Tongue (tissue), 3 donors: ENCODE measurements at places on chromosomes 4 and X. TPM values are rescaled to one million over a fixed set of nuclear protein-coding genes. Genes with fewer than 3 reads are reported as not detected.

Gene FOXO4
- 19.5 TPM for total RNA-seq

Gene CCDC158
- 0.51 TPM for total RNA-seq

Gene TAF7L
- total RNA-seq: 0.82 TPM

Gene PPARGC1A
- 112 TPM for total RNA-seq

Gene SPOCK3
- total RNA-seq: 3.6 TPM

Gene ATP2B3
- 0.41 TPM for total RNA-seq

Gene GRPR
- total RNA-seq: 1.4 TPM

Gene KLHL4
- total RNA-seq: 3.9 TPM

Gene ERAS
- not detected for total RNA-seq

Gene GUCY1A1
- 47.1 TPM for total RNA-seq

Gene NPFFR2
- not detected for total RNA-seq

Gene PRSS12
- 24.0 TPM for total RNA-seq

Gene RNF128
- total RNA-seq: 4.4 TPM

DNA sequence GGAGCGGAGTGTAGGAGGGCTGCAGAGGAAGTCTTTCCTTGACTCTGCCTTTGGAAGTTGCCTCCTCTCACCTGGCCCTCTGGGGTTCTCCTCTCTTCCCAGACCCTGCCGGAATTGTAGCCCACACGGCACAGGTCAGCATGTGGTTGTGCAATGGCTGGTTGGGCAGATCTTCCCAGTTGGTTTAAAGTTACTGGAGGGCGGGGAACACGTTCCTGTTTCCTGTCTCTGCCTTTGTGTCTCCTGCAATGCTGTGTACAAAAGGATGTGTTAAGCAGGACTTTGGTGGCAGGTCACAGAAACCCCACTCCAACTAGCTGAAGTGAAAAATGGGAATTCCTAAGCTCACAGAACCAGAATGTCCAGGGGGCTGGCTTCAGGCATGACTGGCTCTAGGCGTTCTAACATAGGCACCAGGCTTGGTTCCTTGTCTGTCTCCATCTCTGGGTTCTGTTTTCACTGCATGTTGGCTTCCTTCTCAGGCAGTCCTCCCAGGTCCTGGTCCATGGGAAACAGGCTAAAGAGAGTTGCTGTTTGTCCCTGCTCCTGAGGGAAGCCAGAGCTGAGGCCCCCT lies 19.9 kb downstream of the SORCS2 start:
- DNase-seq: no peak

DNA sequence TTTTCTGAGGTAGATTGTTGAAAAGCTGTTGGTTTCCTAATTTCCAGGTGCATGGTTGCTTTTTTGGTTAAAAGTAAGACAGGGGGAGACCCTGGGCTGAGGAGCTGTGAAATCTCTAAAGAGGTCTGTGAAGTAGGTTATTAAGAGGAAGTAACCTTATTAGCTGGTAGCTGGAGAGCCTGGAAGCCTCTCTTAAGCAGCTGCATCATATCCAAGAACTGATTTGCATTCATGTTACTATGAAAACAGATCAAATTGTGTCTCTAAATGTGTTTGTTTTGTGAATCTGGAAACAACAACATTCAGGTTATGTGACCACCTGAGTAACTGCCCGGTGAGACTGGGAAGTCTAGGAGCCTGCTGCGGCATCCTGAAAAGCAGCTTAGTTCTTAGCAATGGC lies 54.1 kb downstream of the ARHGAP10 start:
- DNase-seq: peak; percentile 50

DNA sequence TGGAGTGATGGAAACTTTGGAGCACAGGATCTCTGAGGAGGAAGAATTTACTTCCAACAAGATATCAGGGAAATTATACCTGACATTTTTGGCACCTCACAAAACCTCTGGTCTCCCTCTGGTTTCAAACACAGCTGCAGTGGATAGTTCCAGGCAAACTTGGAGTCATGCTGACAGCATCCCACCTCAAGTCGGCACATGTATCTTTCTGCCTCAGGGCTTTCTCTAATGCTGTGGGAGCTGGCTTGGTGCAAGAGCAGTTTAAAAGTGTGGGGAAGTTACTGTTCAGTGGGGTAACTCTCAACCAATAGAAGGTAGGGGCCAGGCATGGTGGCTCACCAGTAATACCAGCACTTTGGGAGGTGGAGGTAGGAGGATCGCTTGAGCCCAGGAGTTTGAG lies 207.1 kb upstream of the NHS start:
- peak; percentile 26 for DNase-seq

- peak; percentile 29 for DNase-seq
Observed at GRCh38 chr4:4182835-4183568, 43.7 kb downstream of the OTOP1 start.

DNA sequence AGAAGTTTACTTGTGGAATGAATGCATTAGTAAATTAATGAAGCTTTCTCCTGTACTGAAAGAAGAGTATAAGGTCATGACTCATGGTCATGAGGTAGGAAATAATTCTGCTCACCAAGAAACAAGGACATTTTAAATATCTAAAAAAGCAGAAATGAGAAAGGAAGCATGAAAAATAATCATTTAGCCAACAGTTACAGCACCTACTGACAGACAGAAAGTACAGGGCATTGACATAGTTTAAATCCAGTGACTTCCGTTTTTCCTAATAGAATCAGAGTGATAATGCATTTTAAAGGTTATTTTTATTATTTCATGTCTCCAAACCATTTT lies 30.5 kb upstream of the ACSL1 start:
- DNase-seq: no peak

GRCh38 chrX:1025413-1025812 lies 187.0 kb downstream of the CRLF2 start:
- no peak for DNase-seq

DNA sequence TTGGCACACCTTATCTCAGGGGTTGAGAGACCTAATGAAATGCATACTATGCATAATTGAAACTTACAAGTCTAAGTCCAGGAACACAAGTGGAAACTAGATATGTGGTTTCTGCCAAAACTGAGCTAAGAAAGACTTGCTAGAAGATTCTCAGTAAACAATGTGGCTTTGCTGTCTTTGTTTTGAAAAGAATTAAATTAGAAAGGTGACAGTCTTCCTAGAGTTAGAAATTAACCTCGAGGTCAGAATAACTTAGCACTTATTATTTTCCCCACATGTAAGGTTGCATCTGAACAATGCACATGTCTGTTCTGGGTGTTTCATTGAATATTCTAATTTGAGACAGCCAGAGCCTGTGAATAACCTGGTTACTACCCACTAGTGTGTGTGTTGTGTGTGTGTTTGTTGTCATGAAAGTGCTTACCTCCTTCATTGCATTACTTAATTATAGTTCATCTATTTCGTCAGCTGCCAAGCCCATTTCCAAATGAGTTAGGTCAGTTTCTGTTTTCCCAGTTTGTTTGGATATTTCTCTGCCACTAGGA lies 1.5 kb downstream of the EREG start:
- no peak for DNase-seq

GRCh38 chr4:37223732-37224131 lies 20.8 kb upstream of the NWD2 start:
- DNase-seq: no peak

GRCh38 chrX:117936118-117936517 lies 180.5 kb downstream of the KLHL13 start:
- DNase-seq: no peak

GRCh38 chr4:8396762-8397406 lies 43.6 kb downstream of the ACOX3 start:
- no peak for DNase-seq

GRCh38 chr4:7254736-7255487 lies 62.6 kb downstream of the SORCS2 start:
- DNase-seq: no peak

- no peak for DNase-seq
Observed at GRCh38 chr4:182578402-182578801, 335.2 kb downstream of the TENM3 start.

GRCh38 chr4:186144946-186145569 lies 40.6 kb downstream of the FAM149A start:
- DNase-seq: peak; percentile 74

DNA sequence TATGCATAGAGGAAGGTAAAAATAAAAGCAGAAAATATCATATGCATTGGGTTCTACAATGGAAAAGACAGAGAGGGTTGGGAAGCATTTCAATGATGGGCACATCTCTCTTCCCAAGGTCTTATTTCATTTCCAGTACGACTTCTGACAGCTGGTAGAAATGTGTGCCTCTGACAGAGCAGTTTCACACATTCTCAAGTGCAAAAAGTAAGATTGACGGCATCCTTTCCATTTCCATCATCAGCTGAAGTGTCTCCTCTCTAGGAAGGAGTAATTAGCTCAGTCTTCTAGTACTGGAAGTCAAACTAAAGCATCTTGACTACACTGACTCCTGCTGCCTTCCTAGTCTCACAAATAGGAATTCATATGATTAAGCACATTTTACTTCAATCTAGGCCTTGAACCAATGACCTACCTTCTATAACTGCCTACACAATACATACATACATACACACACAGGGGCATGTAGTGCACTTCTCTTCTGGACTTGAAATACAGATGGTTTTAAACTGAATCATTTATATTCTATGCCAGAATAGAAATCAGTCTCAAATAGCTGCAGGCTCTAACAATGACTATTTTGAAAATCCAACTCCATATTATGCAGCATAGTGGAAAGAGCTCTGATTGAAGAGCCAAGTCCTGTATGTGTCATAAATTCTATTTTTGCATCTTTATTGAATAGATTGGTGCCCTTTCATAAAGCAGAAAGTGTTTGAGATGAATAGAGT lies 473.4 kb downstream of the INPP4B start:
- peak; percentile 29 for DNase-seq

DNA sequence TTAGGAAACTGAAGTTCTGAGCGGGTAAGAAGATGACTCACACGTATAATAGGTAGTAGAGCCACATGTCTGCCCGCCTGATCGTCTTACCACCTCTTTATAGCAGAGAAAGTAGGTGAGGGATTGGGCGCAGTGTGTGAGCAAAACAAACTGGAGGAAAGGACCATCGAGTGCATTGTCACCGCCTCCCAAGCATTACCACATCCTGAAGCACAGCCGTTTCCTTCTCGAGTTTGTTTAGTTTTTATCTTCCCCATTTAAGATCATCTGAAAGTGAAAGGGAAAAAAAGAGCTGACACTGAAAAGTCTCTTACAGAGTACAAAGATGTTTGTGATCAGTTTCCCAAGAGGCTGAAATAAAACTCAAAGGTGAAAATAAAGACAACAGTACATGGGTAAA lies 14.8 kb downstream of the PDK3 start:
- DNase-seq: no peak

- no peak for DNase-seq
Observed at GRCh38 chr4:98786866-98787265, 128.5 kb upstream of the TSPAN5 start.

DNA sequence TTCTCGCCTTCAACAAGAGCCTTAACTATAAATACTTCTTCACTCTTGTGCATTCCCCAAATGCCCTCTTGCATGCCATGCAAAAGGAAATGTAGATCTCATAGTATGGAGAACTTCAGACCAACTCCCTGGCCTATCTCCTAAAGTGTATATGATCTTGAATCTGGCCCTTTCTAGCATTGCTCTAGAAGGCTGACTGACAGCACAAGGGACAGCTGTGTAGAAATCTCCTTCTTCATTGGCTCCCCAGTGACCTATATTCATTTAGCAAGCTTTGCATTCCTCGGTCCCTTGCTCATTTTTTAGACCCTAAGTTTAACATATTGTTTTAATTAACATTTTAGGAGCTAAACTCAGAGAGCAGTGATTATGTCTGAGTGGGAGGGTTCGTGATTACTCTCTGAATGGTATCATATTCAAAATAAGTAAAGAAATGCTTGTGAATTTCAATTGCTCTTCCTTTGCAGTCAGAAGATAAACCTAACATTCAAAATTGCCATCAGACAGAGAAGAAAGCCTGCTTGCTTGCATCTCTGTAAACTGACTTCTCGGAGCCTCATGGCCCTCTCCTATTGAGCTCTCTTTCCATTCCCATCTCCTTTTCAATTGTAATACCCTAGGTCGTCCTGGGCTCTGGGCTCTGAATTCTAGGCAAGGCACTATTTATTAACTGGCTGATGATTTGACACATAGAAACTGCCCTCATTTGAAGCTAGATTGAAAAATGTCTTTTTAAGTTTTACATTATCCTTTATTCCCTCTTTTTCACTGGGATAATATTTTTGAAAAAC lies 120.3 kb upstream of the PRKG2 start:
- DNase-seq: no peak

GRCh38 chr4:173367946-173368345 lies 2.8 kb upstream of the SAP30 start:
- DNase-seq: peak; percentile 13

- no peak for DNase-seq
Observed at GRCh38 chrX:129754056-129755024, 15.6 kb downstream of the XPNPEP2 start.

DNA sequence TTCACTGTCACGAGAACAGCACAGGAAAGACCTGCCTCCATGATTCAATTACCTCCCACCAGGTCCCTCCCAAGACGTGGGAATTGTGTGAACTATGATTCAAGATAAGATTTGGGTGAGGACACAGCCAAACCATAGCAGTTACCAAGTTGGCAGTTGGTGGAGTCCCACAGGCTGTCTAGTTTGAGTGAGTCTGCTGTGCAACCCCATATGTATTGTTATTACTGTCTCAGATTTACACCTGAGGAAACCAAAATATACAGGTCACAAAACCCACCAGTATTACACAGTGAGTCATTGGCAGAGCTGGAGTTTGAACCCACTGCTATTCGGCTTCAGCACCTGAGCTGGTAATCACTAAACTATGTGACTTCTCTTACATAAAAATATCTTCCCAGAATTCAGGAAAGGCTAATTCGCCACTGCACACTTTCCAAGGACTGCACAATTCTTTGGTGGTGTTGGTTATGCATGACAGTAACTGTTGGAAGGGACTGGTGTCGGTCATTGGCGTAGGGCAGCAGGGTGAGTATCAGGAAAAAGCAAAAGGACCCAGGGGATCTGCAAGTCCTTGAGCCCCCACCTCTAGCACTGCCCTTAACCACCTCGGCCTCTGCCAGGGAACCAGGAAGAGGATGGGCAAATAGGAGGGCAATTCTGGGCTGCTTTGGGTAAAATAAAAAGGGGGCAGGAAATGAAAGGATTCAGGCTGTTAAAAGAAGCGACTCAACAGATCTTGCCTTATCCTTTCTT lies 110.1 kb downstream of the USP46 start:
- no peak for DNase-seq

DNA sequence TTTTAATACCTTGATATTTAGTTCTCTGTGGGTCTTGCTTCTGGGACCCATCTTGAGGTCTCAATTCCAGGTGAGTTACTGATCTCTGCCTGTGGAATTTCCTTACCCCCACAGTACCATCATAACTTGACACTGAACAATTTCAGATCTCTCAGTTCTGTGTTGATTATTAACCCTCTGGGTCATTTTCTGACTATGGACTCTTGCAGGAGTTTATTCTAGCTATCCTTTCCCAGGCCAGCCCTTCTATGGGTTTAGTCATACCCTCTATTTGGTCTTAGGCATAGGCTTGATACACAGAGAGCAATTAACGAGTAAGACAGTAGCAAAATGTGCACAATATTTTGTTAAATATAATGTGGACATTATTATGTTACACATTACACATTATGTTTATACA lies 3.7 kb upstream of the SPARCL1 start:
- DNase-seq: no peak

DNA sequence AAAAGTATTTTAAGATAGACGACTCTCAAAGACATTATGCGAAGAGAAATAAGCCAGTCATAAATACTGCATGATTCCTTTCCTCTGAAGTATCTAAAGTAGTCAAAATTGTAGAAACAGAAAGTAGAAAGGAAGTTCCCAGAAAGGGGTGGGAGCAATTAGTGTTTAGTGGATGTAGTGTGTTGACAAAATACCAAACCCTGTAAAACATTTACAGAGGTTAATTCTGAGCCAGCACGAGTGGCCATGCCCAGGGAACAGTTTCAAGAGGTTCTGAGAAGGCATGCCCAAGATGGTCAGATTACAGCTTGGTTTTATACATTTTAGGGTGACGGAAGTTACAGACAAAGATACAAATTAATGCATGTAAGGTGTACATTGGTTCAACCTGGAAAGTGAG lies 34.4 kb upstream of the SLC25A4 start:
- no peak for DNase-seq
